ENCODE measurements at places on chromosomes 5 and 9. TPM values are rescaled to one million over a fixed set of nuclear protein-coding genes. Genes with fewer than 3 reads are reported as not detected.

DNA sequence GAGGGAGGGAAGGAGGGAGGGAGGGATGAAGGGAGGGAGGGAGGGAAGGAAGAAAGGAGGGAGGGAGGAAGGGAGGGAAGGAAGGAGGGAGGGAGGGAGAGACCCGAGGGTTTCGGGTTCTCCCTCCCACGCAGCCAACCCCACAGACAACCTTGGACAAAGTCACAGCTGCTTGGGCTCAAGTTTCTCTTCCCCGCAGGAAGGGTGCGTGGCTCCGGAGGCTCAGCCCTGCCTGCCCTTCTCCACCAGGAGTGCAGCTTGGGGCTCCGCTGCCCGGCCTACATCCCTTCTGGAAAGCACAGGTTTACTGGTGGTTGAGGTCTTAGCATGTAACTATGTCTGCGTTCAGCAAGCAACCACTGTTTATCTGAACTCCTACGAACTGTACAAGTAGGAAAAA is 15.0 kb downstream of the SLC12A7 start:
- no peak for DNase-seq

DNA sequence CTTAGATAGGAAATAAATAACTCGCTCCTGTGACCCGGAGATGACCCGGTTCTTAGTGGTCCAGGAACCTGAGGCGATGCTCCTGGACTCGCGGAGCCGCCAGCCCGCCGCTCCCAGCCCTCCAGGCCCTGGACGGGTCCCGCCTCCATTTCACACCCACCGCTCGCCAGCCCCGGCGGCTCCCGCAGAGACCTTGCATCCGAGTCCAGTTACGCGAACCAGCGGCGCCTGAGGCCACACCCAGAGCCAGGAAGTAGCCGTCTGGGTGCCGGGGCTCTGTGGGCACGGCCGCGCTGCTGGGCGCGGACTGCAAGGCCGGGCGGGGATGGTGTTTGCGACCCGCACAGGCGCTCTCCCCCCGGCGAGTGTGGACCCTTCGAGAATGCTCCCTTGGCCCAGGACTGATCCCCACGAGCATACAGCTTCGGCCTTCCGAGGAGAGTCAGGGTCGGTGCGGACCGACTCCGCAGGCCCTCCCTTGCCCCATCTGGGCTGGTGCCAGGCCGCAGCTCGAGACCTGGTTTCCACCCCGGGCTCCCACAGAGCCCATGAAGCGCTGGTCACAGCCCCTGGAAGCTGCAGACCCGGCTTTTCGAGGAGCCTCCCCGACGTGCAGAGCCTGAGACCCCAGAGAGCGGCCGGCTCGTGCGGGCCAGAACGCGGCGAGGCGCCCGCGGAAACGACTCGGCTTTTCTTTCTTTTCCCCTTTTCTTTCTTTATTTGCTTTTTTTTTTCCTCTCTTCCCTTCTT is 5.2 kb upstream of the BARX1 start:
- DNase-seq: no peak

Gene NR5A1
- polyA plus RNA-seq: 0.05 TPM

Gene DND1
- not detected for polyA plus RNA-seq

Gene CXCL14
- 24.9 TPM for polyA plus RNA-seq

Gene HTR4
- polyA plus RNA-seq: 0.11 TPM

Gene TENT4A
- 37.1 TPM for polyA plus RNA-seq

DNA sequence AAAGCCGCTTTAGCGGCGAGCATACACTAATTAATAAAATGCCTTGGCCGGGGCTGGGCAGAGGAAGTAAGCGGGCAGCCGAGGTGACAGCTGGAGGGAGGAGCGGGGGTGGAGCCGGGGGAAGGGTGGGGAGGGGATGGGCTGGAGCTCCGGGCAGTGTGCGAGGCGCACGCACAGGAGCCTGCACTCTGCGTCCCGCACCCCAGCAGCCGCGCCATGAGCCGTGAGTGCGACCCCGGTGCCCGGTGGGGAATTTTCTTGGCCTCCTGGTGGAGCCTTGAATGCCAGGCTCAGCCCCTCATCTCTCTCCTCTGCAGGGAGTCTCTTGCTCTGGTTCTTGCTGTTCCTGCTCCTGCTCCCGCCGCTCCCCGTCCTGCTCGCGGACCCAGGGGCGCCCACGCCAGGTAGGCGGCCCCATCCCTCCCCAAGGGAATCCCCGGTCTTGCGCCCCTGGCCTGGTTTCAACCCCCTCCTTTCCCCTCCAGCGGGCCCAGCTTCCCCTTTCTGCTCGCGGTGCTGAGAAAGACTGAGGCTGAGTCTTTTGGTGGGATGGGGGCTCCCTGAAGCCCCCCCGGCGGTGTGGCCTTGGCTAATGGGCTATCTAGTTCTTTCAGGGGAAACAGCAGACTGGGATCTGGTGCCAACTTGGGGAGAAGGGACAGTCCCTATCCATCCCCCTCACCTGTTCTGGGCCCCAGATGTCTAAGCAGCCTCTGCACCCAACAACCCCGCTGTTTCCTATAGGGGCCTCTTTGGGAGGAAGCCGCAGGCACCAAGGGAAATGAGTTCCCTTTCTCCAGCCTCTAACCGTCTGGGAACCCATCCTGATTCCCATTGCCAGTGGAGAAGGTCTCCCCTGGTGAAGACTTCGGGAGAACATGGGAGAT is at the start of gene PTGS1:
Gene PTGS1 (plus strand): TSS at position 156 of the 887 bp plus-strand sequence. CDS start 61 bp downstream, at position 217.
- DNase-seq: no peak

Gene OR13C4
- polyA plus RNA-seq: not detected

DNA sequence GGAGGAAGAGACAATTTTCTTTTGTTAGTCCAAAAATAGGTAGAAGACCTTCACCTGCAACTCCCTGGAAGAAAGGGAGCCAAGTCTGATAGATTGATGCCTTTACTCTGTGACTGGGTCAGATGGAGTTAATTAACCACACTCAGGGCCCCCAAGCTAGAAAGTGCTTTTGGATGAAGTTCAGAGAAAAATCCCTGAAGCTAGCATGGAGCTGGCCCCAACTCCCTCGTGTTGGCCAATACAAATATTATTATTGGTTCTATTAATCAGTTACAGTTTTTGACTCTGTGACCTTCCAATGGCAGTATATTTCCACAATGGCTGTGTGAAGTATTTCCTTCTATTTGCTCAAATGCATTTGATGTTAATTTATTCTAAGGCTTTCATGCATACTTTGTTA is 1753.5 kb downstream of the EFNA5 start:
- no peak for DNase-seq

Gene ANKRD20A1
- polyA plus RNA-seq: 1.5 TPM

DNA sequence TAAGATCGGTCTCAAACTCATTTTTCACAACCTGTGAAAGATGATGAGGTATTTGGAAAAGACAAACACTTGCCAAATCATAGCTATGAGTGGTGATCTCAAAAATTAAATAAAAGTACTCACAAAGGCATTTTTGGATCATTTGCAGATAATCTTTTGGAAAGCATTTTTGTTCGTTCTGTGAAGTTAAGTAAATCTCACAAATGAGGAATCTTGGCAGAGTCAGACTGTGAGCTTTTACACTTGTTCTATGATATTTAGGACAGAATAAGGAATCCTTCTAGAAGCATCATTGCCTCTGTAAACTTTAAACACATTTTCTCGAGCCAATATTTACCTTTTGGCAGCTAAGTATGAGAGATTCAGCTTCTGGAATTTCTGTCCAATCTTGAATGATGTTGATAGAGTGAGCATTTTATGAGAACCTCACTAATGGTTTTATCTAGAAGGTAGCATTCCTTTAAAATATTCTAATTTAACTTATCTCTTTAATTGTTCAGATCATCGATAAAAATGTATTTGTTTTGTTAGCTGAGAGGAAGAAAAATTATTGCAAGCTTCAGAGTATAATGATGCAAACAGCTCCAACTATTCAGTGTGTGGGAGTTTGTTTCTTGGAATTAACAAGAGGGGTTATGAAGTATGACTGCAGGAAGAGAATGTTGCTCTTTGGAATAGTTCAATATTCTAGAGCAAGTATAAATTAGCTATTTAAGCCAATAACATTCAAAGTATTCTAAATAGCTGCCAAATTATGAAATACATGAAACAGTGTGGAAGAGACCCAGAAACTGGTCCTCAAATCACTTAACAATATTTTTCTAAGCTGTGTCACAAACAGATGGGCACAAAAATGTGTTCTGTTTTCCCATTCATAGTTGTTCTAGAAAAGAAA is 48.6 kb upstream of the SLCO6A1 start:
- DNase-seq: no peak

GRCh38 chr9:97362777-97363545 is 48.9 kb upstream of the TDRD7 start:
- no peak for DNase-seq

DNA sequence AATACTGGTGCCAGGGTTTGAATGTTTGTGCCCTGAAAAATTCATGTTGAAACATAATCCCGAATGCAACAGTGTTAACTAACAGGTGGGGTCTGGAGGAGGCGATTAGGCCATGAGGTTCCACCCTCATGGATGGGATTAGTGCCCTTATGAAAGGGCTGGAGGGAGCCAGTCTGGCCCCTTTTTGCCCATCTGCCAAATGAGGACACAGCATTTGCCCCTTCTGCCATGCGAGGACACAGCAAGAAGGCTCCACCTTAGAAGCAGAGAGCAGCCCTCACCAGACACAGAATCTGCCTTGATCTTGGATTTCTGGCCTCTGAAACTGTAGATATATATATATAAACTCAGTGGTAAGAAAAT is 32.6 kb upstream of the RNF130 start:
- DNase-seq: no peak

Gene PCDHA1
- not detected for polyA plus RNA-seq

GRCh38 chr5:179113143-179113530 is 53.0 kb downstream of the ZNF354C start:
- no peak for DNase-seq

GRCh38 chr9:89781838-89782540 is 177.2 kb downstream of the GADD45G start:
- no peak for DNase-seq

- DNase-seq: no peak
These were observed 1.2 kb downstream of the LCN15 start for GRCh38 chr9:136762915-136763648.

Gene RIGI
- polyA plus RNA-seq: 11.2 TPM

GRCh38 chr5:31385774-31386537 is 145.9 kb downstream of the DROSHA start:
- no peak for DNase-seq

Gene ECSCR
- 30.4 TPM for polyA plus RNA-seq

DNA sequence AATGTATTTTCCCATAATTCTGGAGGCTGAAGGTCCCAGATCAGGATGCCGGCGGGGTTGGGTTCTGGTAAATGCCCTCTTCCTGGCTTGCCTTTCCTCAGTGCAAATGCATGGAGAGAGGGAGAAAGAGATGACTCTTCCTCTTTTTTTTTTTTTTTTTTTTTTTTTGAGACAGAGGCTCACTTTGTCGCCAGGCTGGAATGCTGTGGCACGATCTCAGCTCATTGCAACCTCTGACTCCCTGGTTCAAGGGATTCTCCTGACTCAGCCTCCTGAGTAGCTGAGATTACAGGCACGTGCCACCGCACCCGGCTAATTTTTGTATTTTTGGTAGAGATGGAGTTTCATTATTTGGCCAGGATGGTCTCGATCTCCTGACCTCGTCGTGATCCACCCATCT is 300.0 kb upstream of the TAS2R1 start:
- no peak for DNase-seq

DNA sequence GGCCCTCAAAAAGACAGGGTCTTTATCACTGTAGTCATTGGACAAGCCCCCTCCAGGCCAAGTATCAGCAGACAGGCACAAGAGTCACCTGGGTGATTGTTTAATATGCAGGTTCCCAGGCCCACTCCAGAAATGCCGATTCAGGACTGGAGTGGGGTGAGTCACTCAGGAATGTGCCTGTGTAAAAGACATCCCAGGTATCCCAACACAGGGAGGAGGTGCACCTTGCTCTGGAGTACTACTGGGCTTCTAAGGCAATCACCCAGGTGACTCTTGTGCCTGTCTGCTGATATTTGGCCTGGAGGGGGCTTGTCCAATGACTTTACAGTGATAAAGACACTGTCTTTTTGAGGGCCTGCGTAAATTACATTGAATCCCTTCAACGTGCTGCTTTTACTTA is 40.6 kb downstream of the ACTL7B start:
- no peak for DNase-seq

Gene SLCO6A1
- polyA plus RNA-seq: 0.16 TPM

Gene SPATA31E1
- not detected for polyA plus RNA-seq

DNA sequence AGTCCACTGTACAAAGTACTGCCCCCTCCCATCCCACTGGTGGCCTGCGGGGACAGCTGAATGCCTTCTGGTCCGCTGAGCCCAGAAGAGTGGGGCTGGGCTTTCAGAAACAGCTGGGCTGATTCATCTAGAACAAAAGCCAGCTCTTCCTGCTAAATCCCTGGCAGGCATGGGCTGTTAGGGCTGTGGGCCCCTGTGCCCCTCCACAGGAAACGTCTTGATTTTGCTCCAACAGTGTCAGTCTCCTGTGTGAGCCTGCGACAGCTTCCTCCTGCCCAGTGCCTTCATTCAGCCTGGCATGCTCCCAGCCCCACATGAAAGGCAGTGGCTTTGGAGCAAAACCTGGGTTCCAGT is 6.9 kb upstream of the GSN start:
- no peak for DNase-seq

Gene SLC23A1
- polyA plus RNA-seq: 20.7 TPM

DNA sequence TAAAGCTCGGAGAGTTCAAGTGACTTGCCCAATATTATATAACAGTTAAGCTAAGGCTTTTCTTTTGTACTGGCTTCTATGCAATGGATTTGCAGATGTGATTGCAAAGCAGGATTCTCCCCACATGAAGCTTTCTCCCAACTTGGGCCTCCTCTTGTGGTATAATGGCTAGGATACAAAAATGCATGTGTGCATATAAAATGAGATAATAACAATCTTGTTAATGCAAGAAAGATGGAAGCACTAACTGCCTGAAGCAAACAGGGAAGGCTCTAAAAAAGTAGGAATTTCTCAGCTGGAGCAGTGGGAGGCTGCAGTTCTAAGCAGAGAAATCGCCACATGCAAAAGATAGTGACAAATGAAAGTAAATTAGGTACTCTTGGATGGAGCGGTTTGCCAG is 444.2 kb upstream of the RIOK2 start:
- no peak for DNase-seq

Gene FBP2
- polyA plus RNA-seq: 0.08 TPM

GRCh38 chr5:80864706-80865435 is 95.3 kb upstream of the RASGRF2 start:
- no peak for DNase-seq

Gene TLE4
- 62.1 TPM for polyA plus RNA-seq

DNA sequence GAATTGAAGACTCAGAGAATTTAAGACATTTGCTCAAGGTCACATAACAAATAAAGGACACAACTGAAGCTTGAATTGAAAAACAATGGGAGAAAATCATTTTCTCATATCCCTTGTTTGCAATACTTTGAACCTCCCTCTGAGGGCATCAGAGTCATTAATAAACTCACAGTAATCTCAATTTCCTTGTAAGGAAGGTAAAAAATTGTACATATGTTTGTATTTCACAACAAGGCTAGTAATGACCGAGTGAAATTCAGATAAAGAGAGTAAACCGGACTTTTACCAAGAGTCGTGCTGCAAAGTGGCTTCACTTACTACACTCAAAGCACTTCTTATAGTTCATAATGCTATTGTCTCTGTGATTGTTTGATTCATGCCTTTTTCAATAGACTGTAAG is 665.0 kb downstream of the NR2F1-AS1 start:
- DNase-seq: no peak

All from left renal cortex interstitium (tissue), 4 donors.